ENCODE measurements at places on chromosomes 3 and 15. TPM values are rescaled to one million over a fixed set of nuclear protein-coding genes. Genes with fewer than 3 reads are reported as not detected.

CPNE4 gene
- total RNA-seq, result 4.9 TPM

ITGA11 gene
- 360 TPM for total RNA-seq

C3orf85 gene
- total RNA-seq, result not detected

UBA7 gene
- 119 TPM for total RNA-seq

WDR53 gene
- 6.7 TPM for total RNA-seq

DNAH12 gene
- 0.95 TPM for total RNA-seq

DNA sequence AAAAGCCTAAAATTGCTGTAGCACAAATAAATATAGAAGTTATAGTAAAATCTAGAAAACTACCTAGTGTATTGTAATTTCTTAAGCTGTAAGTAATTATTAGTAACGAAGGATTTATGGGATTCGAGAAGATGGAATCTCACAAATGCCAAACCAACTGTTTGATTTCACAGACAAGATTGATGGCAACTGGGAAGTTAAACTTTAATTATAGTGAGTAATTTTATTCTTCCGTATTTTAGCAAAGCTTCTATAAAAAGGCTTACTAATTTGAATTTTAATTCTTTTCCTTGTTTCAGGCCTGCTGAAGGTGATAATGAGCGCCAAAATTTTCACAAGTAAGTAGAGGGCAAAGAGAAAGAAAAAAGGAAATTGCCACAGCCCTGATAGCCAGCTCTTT is 36.6 kb downstream of the GATM start:
- no peaks in the 10 kb centered on the region for H3K27me3 ChIP-seq
- H3K4me1 ChIP-seq, result no peaks in the 10 kb centered on the region
- no peak overlapping the region for H3K27ac ChIP-seq

DNA sequence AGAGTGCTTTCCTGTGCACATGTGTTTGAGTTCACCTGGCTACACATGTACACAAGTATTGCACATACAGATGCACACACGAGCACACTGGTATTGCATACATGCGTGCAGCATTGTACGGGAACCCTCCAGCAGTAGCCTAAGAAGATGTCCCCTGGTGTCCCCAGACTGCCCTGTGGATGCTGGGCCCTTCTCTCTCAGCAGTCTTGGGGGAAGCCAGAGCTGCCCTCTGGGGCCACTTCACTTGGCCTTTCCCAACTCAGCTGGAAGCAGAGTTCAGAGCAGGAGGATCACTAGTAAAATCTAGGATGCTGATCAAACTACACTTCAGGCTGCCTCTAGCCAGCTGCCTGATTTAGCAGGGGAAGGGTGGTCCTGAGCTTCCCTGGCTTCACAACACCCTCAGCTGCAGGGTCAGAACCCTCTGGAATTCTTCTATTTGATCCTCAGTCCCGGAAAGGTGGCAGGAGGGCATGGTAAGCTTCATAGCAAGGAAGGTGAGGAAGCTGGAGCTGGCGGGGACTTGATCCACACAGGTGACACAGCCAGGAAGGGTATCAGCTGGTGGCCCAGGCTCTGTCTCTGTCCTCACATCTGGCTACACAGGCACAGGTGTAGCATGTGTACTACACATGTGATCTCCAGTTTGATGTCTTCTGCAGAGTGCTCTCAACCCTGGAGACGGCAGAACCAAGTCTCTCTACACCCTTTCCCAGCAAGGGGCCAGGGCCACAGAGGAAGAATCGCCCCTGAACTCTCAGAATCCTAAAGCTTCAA is 36.5 kb downstream of the KLF15 start:
- H3K27ac ChIP-seq, result no peak overlapping the region
- H3K4me1 ChIP-seq, result no peaks in the 10 kb centered on the region
- no peak overlapping the region for H3K4me3 ChIP-seq
- DNase-seq, result no peak
- no peaks in the 10 kb centered on the region for H3K27me3 ChIP-seq

- H3K27me3 ChIP-seq, result no peaks in the 10 kb centered on the region
- DNase-seq, result no peak
- no peak overlapping the region for H3K4me3 ChIP-seq
- H3K4me1 ChIP-seq, result no peaks in the 10 kb centered on the region
- H3K36me3 ChIP-seq, result no peaks in the 10 kb centered on the region
These were observed 140.6 kb upstream of the PRICKLE2 start for GRCh38 chr3:64365877-64366276.

DNA sequence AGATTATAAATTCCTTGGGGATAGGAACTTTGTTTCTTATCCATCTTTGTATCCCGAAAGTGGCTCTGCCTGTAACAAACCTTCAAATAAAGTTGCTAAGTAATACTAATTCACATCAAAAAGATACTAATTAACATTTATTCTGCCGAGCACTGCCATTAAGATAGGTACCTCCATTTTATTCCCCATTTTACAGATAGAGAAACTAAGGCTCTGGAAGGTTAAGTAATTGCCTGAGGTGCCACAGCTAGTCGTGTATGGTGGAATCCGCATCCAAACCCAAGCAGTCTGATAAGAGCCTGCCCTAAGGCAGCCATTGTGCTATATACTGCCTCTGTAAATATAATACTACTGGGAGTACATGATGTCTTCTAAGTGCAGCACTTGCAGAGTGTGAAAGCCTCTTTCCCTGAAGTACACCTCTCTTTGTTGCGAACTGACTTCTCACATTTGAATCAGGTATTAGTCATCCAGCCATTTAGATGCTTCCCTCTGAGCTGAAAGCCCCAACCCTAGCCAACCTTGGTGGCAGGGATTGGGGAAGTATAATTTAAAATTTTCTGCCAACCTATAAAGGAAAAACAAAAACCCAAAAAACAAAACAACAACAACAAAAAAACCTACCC is 78.5 kb upstream of the CHD2 start:
- DNase-seq, result no peak
- H3K36me3 ChIP-seq, result no peaks in the 10 kb centered on the region
- peak overlapping the region; percentile 48 for H3K27ac ChIP-seq
- H3K4me3 ChIP-seq, result no peak overlapping the region
- H3K4me1 ChIP-seq, result peaks cover 26% of the 10 kb centered on the region

DNA sequence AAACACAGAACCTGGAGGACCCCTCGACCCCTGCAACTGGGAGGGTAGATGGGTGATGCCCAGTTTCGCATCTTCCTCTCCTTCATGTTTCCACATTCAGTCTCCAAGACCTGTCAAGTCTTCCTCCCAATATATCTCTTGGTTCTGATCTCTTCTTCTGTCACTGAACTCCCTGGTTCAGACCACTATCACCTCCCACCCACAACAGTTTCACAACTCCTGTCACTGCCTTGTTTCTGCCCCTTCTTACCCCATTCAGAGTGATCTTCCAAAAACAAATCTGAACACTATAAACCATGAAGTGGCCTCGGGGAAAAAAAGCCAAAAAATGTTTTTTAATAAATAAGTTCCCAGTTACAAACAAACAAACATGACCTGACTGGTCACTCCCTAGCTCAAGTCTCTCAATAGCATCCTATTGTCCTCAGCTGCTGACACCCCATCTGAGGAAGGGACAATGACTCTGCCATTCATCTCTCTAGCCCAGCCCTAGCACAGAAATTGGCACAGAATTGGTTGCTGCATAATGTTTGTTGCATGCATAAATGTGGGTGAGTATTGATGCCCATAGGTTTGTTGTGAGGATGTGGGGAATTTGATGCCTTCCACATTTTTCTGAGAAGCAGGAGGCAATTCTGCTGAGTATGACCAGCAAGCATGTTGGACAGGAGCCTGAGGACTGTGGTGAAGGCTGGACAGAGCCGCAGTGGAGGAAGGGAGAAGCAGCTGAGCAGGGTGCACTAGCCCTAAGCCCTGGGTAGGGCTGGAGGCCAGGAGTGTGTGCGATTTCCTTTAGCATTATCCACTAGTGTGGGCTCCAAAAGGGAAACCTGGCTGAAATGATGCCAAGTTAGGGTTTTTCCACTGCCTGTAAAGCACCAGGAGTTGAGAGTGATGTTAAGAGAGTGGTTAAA is 12.2 kb upstream of the XYLB start:
- H3K36me3 ChIP-seq, result no peaks in the 10 kb centered on the region
- no peak for DNase-seq
- H3K27ac ChIP-seq, result no peak overlapping the region
- H3K4me3 ChIP-seq, result no peak overlapping the region
- H3K4me1 ChIP-seq, result no peaks in the 10 kb centered on the region

- peaks cover 4% of the 10 kb centered on the region for H3K36me3 ChIP-seq
- H3K27me3 ChIP-seq, result no peaks in the 10 kb centered on the region
- H3K27ac ChIP-seq, result no peak overlapping the region
- H3K4me3 ChIP-seq, result no peak overlapping the region
These were observed 22.0 kb downstream of the ACAD11 start for GRCh38 chr3:132637590-132637989.

- H3K27ac ChIP-seq, result no peak overlapping the region
- no peak for DNase-seq
- H3K36me3 ChIP-seq, result no peaks in the 10 kb centered on the region
- H3K27me3 ChIP-seq, result no peaks in the 10 kb centered on the region
These were observed 138.5 kb downstream of the ALCAM start for GRCh38 chr3:105505170-105505569.

GRCh38 chr15:56972426-56972825 is 54.0 kb downstream of the TCF12 start:
- H3K4me1 ChIP-seq, result peaks cover 23% of the 10 kb centered on the region
- no peak for DNase-seq
- no peak overlapping the region for H3K4me3 ChIP-seq
- no peaks in the 10 kb centered on the region for H3K36me3 ChIP-seq

GRCh38 chr3:186099178-186099577 is 9.7 kb downstream of the ETV5 start:
- DNase-seq, result peak; percentile 43
- no peaks in the 10 kb centered on the region for H3K27me3 ChIP-seq
- no peak overlapping the region for H3K4me3 ChIP-seq
- H3K36me3 ChIP-seq, result no peaks in the 10 kb centered on the region
- H3K27ac ChIP-seq, result no peak overlapping the region

- H3K36me3 ChIP-seq, result no peaks in the 10 kb centered on the region
- no peak overlapping the region for H3K27ac ChIP-seq
- H3K4me1 ChIP-seq, result no peaks in the 10 kb centered on the region
- H3K4me3 ChIP-seq, result no peak overlapping the region
These were observed 19.8 kb upstream of the P2RY12 start for GRCh38 chr3:151404316-151404715.

DNA sequence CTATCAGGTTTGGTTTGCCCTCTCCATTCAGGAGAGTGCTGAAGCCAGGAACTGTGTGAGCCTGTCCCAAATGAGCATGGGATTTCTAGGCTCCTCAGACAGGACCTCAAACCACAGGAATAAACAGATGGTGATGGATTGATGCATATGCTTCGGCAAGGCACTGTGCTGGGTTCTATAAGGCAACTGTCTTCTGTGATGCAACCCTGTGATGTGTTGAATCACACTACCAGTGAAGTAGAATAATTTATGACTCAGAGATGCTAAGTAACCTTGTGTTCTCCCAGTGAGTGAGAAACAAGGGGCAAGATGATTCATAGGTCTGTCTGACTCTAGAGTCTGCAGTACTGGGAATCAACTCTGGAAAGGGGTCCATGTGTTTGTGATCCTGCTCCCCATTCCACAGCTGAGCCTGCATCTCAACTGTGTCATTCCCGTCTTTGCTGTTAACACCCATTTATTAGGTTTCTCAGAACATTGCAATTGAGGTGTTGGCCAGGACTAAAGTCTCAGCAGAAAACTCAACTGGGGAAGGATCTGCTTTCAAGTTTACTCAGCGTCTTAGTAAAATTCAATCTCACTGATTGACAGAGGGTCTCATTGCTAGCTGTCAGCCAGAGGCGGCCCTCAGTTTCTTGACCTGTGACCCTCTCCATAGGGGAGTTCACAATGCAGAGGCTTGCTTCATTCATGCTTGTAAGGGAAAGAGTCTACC is 510.1 kb upstream of the CFAP20DC start:
- no peak overlapping the region for H3K27ac ChIP-seq
- no peaks in the 10 kb centered on the region for H3K4me1 ChIP-seq
- no peaks in the 10 kb centered on the region for H3K27me3 ChIP-seq

DNA sequence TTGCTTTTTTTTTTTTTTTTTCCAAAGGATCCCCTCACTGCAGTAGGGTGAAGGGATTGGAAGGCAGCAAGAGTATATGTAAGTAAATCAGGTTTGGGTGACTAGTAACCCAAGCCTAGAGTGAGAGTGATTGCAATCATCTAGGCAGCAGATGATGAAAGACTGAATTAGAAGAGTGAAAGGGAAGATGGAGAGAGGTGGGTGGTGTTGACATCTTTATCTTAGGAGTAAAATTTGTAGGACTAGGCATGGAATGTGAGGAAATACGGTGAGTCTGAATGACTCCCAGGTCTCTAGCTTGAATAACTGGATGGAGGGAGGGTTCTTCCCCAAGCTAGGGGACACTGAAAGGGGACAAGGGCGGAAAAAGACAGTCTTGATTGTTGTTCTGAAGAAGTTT is 63.4 kb downstream of the TPRG1 start:
- no peaks in the 10 kb centered on the region for H3K27me3 ChIP-seq
- H3K27ac ChIP-seq, result no peak overlapping the region
- no peaks in the 10 kb centered on the region for H3K4me1 ChIP-seq
- DNase-seq, result no peak
- H3K4me3 ChIP-seq, result no peak overlapping the region

GRCh38 chr3:73652896-73653295 is 28.2 kb upstream of the PDZRN3 start:
- no peak overlapping the region for H3K4me3 ChIP-seq
- H3K27me3 ChIP-seq, result no peaks in the 10 kb centered on the region
- H3K4me1 ChIP-seq, result no peaks in the 10 kb centered on the region
- no peak for DNase-seq
- H3K36me3 ChIP-seq, result no peaks in the 10 kb centered on the region

GRCh38 chr3:107956991-107957900 is 133.6 kb downstream of the CD47 start:
- H3K4me1 ChIP-seq, result peaks cover 25% of the 10 kb centered on the region
- H3K36me3 ChIP-seq, result no peaks in the 10 kb centered on the region
- DNase-seq, result peak; percentile 76
- H3K4me3 ChIP-seq, result peak overlapping the region; percentile 61

DNA sequence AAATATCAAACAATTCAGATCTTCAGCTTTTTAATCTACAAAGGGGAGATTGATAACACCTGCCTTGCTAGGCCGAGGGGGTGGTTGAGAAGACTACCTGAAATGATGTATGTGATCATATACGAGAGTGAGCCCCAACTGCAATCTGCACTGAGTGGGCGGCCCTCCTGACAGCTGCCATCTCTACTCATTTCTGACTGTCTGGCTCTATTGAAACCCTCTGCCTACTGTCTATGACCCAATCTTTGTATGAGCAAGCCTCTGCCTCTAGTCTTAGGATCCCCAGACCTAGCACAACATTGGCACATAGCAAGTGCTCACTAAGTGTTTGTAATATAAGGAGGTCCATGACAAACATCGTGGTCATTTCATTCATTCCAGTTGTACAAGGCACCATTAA is 144.4 kb upstream of the NR2F2 start:
- no peak for DNase-seq
- no peaks in the 10 kb centered on the region for H3K27me3 ChIP-seq
- H3K36me3 ChIP-seq, result no peaks in the 10 kb centered on the region
- H3K4me1 ChIP-seq, result peaks cover 13% of the 10 kb centered on the region

GRCh38 chr3:161950318-161950868 is 453.8 kb downstream of the OTOL1 start:
- no peaks in the 10 kb centered on the region for H3K4me1 ChIP-seq
- no peaks in the 10 kb centered on the region for H3K27me3 ChIP-seq
- DNase-seq, result no peak
- H3K27ac ChIP-seq, result no peak overlapping the region
- no peak overlapping the region for H3K4me3 ChIP-seq
